ENCODE measurements at places on chromosomes 6 and 20.

GRCh38 chr6:155223646-155224451 is 40.0 kb upstream of the CLDN20 start:
- DNase-seq, result peak; percentile 79

DNA sequence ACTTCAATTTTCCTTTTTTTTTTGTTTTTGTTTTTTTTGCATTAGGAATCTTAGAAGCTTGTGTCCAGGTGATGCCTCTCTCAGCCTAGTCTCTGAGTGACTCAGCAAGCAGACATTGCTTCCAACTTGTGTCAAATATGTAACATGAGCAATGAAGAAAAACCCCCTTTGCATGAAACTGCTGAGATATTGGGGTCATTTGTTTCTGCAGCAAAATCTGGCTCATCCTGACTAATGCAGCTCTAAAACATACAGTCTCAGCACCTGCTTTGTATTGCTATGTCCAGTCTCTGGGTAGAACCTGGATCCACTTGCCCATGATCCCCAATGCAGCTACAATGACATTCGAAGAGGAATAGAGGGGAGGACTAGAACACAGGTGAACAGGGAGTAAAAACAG is 55.7 kb upstream of the LRFN2 start:
- no peak for DNase-seq

GRCh38 chr6:125503181-125503580 is 201.4 kb upstream of the HDDC2 start:
- no peak for DNase-seq

GRCh38 chr6:130020907-130021629 is 2.7 kb downstream of the L3MBTL3 start:
- peak; percentile 67 for DNase-seq

- no peak for DNase-seq
These were observed 194.9 kb downstream of the PHACTR1 start for GRCh38 chr6:12911427-12911826.

DNA sequence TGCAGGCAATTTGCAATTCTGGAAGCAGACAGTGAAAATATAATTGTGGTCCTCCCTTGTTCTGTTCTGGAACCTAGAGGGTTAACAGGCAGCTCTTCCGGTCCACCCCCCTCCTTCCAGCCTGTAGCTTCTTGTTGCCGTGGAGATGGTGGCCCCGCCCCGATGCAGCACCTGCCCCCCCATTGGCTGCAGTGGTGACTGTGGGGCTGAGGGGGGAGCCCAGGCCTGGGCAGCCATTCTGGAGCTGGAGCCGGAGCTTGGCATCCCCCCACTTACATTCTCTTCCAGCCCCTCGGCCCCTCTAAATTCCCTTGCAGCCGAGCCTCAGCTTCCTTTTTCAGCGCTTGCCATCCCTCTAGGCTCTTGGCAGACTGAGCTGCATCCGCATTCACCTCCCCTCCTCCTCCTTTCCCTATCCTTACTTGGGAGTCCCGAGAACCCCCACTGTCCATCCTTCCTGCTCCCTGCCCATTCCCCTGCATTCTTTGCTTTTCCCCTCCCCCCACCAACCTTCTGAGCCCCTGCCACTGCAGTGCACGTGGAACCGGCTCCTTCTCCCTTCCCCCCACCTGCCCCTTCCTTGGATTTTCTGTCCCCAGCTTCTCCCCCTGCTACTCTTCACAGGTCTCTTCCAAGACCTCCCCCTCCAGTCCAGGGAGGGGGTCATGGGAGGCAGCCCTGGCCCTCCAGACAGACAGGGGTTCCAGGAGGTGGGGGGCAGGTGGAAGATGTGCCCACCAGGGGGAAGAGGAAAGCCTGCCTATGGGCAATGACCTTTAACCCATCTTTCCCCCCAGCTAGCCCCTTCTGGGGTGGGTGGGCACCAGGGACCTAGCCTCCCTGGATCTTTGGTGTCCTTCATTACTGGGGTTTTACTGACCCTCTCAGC is 11.4 kb downstream of the SYNGAP1 start:
- DNase-seq, result no peak

DNA sequence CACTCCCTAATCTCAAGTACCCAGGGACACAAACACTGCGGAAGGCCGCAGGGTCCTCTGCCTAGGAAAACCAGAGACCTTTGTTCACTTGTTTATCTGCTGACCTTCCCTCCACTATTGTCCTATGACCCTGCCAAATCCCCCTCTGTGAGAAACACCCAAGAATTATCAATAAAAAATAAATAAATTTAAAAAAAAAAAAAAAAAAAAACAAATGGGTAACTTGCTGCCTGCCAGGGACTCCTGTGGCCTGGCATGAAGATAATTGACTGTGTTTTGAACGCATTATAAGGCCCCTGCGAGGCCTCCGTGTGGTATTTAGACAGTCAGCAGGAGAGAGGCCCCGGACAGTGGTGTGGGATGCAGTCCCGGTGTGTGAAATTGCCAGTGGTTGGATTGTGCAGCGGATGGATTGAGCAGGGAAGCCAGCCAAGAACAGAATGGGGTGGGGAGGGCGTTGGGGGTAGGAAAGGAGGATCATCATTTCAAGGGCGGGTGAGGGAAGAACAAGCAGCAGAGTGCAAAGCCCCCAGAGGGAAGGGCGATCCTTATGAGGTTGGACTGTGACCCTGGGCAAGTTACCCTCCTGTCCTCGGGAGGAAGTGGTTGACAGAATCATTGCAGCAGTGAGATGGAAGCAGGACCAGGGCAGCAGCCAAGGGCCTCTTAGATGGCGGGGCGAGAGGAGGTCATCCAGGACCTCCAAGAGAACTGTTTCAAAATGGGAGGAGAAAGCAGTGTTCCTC is 43.3 kb downstream of the PPARD start:
- no peak for DNase-seq

DNA sequence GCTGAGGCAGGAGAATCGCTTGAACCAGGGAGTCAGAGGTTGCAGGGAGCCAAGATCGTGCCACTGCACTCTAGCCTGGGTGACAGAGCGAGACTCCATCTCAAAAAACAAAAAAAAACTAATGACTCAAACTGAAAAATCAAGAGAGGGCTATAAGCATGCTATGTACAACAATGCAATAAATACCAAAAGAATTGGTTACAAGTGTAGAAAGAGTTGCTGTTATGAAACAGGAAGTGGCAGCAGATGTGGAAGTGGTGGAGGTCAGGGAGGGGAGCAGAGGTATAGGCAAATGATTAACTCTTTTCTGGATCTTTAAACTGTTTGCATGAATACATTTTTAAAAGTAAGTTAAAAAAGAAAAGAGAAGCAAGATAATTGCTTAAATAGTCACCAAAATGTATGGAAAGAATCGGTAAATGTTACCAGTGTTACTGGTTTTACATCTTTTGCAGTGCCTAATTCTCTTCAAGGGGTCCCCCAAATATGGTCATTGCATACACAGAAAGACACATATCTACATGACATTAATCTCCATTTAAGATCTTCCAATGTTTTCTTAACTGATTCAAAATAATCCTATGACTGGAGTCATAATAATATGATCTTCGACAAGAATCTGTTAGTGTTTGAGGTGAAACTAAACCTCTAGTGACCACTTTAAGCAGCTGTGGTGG is 15.0 kb downstream of the CALHM6 start:
- DNase-seq, result no peak

DNA sequence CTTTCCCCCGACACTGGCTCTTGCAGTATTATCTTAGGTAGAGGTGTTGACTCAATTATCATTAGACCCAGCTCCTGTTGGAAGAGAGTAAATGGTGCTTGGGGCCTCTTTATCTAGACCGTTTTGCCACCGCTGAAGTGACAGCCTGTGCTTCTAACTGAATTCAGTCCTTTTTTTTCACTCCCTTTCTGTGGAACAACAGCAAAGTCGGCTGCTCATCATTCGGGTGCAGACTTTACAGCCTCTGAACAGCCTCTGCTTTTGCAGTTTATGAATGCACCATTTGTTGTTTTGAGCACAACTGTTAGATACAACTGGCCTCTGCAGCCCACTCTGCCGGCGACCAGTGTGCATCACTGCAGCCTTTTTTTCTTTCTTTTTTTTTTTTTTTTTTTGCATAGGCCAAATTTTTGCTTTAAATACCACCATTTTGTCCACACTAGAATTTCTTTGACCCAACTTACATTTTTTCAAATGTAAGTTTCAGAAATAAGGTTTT is 35.8 kb downstream of the RREB1 start:
- no peak for DNase-seq

DNA sequence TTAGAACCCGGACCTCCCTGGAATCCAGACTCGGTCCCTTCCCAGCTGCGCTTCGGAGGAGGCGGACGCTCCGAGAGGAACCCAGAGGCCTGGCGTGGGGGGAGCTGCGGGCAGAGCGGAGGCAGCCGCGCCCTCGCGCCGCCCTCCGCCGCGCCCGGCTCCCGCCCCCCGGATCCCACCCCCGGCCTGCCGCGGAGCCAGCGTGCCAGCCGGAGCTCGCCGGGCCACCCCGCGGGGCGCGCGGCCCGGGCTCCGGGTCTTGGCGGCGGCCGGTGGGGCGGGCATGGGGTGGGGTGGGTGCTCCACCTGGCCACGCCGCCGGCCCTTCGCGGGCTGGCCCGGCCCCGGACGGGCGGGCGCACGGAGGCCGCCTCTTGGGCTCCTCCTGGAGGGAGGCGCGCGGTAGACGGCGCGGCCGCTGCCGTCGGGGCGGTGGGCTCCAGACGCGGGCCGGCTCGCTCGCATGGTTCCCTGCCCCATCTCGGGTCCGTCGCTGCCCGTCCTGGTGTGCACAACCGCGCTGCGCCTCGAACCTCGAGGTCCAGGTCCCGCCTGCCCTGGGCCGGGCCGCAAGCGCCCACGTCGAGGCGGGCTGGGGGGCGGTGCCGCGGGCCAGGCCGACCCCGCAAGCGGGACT is 592 bp upstream of the CDYL start:
- no peak for DNase-seq

- DNase-seq, result no peak
These were observed 41.9 kb downstream of the PKHD1 start for GRCh38 chr6:52045481-52045880.

DNA sequence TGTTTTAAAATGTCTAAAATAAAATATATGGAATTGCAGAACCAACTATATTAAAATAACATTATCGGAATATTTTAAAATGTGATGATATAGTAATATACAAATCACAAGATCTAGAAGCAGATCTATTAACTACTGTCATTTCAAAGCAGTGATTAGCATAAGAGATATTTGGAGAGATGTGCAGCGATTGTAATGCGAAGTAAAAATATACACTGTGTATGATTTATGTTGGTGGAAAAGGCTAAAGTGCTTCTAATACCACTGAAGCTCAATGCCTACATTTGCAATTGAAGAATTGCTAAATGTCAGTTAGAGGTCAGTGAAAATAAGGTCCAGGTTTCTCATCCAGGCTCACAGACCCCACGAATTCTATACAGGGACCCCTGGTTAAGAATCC is 248.6 kb upstream of the PLN start:
- no peak for DNase-seq

- DNase-seq, result no peak
These were observed 44.1 kb upstream of the GRM4 start for GRCh38 chr6:34189806-34190503.

- no peak for DNase-seq
These were observed 12.7 kb downstream of the COL9A3 start for GRCh38 chr20:62829231-62830230.

DNA sequence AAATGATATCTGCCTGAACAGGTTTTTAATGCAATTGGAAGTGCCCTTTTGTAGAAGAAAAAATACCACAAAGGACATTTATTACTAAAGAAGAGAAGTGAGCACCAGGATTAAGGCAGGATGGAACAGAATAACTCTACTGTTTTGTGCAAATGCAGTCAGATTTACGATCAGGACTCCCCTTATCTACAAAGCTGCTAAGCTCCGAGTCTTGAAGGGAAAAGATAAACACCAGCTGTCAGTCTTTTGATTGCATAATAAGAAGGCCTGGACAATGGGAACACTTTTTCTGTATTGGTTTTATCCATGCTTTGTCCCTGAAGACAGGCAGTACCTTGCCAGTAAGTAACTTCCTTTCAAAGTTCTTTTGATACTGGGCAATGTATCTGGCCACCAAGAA is 797.9 kb upstream of the SLC35B3 start:
- no peak for DNase-seq

DNA sequence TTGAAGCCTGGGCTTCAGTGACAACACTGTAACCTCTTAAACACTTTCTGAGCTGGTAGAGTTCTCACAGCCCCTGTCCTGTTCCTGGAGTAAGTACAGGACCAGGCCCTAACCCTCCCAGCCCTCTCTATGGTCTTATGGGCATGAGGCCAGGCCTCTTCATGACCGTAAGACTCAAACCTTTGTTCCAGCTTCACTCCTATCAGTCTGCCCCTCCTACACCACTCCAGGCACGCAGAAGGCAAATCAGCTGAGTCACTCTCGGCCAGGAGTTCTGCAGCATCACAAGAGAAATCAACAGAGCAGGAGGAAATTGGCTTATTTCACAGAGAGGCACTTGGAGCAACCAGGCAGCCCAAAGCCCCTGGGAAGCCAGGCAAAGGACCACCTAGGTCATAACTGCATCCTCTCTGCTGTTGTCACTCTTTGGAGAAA is 25.3 kb upstream of the CHD6 start:
- no peak for DNase-seq

DNA sequence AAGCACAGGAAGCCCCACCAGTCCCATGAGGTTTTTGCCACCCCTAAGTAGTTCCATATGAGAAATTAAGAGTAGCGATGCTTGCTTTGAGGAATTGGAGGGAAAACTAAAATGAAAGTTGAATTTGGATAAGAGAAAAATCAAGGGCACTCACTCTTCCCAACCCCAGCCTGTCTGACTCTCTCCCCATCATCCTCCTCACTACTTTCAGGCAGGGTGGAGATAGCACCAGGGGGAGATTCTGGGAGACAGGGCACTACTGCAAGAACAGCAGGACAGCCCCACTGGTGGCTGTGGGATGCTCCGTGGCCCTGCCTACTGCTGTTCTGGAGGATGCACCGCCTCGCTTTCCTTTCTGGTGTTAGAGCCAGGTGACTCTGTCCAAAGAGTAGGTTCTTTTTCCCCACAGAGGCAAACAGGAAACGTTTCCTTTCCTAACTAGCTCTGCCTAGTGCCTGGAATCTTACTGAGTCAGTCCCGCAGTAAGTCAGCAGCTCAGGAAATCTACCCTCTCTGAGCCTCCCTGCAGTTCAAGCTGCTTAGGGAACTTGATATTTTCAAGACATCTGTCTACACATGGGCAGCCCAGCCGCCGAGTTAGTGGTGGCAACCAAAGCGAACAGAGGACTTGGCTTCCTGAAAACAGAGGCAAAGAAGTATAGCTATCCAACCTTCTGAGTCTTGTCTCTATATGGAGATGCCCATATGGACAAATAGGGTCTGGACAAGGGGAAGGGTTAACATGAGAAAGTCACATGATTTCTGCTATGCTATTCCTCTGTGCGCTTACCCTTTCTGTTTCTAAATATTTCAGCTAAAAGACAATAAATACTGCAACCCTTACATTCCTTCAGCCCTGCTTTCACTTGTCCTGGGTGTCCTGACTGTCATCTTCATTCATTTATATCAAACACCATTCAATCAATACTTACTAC is 11.4 kb downstream of the HLA-E start:
- no peak for DNase-seq

DNA sequence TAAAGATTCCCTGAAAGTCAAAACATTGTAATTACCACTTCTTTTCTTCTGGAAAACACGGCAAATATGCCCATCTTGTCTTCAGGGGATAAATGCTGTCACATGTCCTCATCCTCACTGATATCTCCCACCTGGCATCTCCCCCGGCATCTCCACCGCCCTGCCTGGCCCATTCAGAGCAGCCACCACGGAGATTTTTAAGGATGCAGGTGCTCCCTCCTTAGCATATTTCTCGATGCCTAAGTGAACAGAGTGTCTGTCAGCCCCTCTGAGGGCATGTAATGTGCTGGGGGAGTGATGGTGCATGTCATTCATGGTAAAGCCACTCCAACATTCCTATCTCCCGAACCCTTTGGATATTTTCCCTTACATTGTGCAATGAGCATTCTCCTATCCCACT is 215.5 kb downstream of the PREX1 start:
- no peak for DNase-seq

GRCh38 chr6:109874086-109874485 is 104.0 kb upstream of the GPR6 start:
- DNase-seq, result no peak
